NCI-H2107 (cell line): ENCODE measurements at places on chromosomes 5 and 9.

DNA sequence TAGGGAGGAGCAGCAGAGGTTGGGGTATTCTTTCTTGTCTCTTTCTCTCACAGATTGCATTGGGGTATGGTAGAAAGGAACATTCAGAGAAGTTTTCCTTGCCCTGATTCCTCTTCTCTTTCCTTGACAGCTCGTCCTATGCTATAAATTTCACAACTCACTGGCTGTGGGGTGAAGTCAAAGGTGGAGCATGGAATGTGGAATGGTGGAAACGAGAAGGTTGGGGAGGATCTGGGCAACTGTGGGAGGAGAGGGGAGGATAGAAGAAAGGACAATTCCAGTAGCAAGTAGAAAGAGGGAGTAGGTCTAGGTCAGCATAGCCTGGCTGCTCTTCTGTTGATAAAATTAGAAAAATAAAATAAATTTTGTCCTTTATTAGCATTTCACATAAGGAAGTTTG, 39.0 kb upstream of the POC5 start:
- no peak for DNase-seq

DNA sequence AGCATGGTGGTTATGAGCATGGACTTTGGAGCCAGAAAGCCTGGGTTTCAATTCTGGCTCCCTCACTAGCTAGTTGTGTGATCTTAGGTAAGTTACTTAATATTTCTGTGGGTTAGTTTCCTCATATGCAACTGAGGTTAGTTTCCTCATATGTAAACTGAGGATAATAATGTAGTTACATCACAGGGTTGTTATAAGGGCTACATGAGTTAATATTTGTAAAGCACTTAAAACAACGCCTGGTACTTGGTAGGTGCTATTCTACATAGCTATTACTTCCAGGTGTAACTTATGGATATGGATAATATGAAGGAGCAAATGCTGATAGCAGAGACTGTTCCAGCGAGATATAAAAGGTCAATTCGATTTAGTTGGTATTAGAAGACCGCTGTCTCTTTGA, 69.4 kb upstream of the POU5F2 start:
- no peak for DNase-seq

GRCh38 chr9:536597-537511, 304.6 kb upstream of the DMRT1 start:
- DNase-seq: peak; percentile 3

DNA sequence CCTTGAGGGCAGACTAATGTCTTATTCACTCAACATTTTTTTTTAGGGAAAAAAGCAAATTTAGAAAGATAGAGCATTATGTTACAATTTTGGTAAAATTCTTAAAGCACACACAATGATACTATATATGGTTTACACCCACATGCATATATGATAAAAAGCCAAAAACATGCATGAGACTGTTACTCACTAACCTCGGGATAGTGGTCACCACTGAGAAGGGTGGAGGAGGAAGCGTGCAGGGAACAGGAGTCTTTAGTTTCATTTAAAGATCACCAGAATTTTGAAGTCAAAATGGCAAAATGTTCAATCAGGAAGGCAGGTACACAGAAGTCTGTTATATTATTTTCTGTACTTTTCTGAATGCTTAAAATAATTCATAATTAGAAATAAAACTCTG, 9.2 kb downstream of the ARL15 start:
- DNase-seq: no peak

DNA sequence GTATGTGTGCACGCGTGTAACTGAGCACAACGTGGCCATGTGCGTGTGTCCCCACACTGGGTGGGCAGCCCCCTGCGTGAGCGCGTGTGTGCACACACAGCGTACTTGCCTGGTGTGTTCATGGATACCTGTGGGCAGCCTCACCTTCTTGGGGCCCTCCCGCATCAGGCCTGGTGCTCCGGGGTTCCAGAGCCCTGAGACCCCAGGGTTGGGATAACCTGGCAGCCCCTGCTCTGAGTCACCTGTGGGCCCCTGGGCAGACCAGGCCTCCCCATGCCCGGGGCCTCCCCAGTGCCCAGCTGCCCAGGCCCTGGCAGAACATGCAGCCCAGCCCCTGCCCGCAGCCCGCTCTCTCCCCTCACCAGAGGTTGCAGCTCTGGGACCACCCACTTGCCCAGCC, 25.2 kb downstream of the LHX3 start:
- no peak for DNase-seq

DNA sequence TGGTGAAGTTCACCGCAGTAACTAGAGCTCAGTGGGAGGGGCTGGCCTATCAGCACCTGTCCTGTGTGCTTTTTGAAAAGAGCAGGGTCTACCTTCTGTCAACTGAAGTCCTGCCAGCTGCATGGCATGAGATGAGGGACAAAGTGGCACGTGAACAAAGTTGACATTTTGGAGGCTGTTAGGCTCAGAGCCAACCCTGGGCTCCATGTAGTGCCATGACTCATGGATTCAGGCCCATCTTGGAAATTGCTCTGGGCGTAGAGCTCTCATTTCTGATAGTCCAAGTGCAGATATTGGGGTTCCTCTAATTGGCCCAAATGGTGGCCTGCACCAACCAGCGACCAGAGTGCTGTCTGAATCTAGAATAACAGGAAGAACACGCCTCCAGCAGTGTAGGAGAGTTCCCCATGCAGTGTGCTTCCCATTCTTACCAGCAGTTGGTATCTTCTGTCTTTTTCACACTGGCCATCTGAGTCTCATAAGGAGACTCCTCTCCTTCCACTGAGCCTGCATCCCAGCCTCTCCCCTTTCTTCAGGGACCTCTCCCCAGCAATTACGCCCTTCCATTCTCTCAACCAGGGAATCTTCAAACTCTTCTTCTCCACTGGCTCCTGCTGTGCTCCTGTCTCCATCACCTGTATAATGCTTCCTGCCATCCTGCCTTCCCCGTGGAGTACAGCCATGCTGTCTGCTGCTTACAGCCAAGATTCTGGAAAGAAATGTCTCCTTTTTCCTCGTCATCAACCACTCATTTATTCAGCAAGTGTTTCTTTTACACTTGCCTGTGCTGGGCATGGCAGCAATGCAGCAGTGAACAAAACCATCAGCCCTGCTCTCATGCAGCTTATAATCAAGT, 30.4 kb downstream of the IRF1 start:
- DNase-seq: peak; percentile 42

DNA sequence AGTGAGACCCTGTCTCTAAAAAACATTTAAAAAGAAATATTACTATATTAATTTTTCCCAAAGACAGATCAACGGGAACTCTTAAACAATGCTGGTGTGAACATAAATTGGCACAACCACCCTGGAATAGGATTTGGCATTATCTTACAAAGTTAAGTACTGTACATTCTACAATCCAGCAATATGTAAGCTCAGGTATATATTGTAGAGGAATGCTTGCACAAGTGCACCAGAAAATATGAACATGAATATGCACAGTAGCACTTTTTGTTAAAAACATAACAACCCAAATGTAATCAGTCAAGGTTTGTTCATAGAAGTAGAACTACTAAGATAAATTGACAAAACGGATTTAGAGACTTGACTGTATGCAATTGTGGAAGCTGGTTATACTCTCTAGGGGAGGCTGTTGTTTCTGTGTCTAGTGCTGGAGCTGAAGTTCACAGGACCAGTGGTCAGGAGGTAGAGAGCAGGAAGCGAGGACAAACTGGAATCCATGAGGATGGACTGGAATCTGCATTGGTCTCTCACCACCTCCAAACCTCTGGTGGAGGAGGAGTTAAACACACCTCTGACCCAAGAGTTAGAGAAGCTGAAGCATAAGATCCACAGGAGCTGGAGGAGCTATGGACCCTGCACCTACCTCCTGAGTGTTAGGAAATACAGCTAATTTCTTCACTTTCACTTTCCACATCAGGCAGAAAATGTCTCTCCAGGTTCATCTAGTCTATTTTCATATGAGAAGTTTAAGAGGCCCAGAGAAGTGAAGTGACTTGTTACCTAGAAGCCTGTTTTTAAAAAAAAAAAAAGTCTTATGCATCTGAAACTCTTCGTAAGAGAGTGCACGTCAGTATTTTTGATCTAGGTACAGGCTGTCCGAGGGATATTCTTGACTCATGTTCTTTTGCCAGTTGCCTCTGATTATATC, 20.3 kb upstream of the RIC1 start:
- no peak for DNase-seq
